CD4-positive, alpha-beta T cell treated with Interleukin-1 beta for 1 hour (primary cell): ENCODE measurements at places on chromosomes 1 and 21.

GRCh38 chr1:151583796-151584195 lies 28.1 kb upstream of the SNX27 start:
- DNase-seq, result no peak

DNA sequence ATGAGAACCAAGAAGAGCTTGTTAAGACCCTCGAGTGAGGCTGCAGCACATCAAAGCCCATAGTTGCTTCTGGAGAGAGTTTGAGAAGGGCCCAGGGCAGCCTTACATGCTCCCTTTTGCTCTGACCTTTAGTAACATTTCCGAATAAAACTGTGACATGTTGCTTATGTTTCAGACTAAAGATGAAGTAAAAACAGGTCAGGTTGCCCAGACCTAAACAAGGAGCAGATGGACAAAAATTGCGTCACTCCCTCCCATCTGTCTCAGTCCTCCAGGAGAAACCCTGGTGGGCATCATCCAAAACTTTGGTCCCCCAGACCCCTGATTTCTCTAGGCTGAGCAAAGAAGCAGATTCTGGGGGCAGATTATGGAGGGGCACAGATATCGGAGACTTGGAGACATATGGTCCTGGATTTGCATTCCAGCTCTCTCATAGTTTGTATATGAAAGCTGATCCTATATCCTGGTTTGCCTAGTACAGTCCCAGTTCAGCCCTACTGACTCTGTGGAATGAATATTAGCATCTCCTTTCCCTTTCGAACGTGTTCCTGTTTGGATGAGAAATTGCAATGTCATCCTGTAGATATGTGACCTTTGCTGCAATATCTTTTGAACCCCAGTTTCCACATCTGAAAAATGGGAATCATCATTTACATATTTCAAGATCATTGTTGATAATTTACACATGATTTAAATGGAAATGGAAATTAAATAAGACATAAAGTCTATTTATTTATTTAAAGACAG lies 304.9 kb upstream of the USP24 start:
- DNase-seq, result no peak

GRCh38 chr1:75992312-75992711 lies 60.1 kb upstream of the ASB17 start:
- no peak for DNase-seq

DNA sequence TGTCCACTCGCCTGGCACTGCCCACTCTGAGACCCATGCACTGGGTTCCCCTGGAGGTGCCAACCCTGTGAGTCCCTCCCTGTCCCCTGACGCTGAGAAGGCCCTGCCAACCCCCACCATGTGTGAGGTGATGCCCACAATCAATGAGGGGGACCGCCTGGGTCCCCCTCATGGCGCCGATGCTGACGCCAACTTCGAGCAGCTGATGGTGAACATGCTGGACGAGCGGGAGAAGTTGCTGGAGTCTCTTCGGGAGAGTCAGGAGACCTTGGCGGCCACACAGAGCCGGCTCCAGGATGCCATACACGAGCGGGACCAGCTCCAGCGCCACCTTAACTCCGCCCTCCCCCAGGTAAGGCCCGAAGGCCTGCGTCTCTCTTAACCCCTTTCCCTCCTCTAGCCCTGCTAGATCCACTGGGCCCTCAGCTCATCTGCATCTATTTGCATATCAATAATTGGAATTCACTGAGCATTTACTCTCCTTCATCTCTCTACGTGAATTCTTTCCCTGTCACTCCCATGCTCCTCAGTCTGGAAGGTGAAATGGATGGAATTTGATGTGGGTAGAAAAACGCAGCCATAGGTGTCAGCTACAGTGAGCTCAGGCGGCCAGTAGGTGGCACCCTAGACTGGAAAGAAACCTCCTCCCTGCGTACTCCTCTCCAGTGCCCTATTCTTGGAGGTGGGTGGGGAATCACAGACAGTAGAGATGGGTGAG lies 12.8 kb downstream of the PPFIA4 start:
- DNase-seq, result peak; percentile 62

GRCh38 chr1:167016100-167016750 lies 27.1 kb downstream of the MAEL start:
- DNase-seq, result no peak

DNA sequence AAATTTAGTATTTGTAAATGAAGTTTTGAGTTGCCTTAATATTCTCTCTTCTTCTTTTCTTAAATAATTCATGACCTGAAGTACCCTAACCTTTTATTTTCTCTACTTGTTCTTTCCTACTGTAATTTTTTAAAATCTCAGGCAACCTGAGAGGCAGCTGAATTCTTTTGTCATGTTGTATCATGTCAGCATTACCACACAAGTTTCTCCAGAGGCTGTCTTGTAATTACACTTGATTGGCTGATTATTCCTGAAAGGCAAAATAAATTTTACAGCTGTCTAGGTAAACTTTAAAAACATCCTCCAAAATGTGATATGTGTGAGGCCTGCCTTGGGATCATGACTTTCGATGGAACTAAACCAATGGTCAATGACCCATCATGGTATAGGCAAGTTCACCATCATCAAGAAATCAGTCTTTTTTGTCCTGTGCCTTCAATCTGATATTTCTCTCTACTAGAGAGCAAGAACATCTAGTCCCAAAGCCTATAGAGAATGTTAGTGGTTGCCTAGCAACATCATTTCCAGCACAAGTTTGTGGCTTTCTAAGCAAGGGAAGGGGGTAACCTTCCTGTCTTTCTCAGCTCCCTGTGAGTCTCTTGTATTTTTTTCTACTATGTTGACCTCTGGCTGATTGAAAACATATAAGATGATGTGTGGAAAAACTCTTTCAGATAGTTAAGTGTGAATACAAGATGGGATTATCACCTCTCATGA lies 115.5 kb downstream of the GABPA start:
- no peak for DNase-seq

- no peak for DNase-seq
Observed at GRCh38 chr21:36163750-36164741, 7.4 kb downstream of the DOP1B start.
